ENCODE measurements at places on chromosomes 5 and 9.

- DNase-seq, result no peak
These were observed 111.3 kb downstream of the LPAR1 start for GRCh38 chr9:110926828-110927487.

GRCh38 chr5:19322716-19323485 lies 665.1 kb downstream of the CDH18 start:
- DNase-seq, result no peak

- DNase-seq, result peak; percentile 18
These were observed 18.3 kb upstream of the MLLT3 start for GRCh38 chr9:20640331-20641187.

DNA sequence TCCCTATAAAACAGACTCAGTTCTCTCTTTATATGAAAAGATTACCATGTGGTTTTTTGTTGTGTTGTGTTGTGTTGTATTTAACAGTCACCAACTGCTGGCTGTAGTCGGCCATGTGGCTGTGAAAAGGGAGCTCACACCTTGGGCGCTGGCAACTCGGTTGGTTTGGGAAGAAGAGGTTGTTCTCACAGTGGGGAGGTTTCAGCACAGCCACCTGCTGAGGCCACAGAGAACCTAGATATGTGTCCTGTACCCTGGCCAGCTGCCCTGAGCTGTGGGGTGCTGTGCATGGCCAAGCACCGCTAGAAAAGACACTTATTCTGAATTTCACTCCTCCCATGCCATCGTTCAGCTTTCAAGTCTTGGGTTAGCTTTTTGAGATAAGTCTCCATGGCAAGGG lies 58.8 kb downstream of the SYK start:
- DNase-seq, result no peak

DNA sequence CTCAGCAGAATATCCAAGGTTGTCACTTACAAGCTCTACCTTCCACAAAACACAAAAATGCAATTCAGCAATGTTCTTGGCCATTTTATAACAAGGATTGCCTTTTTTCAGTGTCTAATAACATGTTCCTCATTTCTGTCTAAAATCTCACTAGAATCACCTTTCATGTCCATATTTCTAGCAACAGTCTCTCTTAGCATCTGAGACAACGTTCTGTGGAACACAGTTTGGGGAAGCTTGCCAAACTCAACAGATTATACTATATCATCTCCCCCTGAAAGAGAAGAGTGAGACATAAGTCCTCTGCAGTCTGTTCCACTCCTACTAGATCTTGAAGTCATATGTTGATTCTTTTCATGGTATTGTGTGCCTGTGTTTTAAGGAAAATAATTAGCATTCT lies 70.7 kb downstream of the F2RL2 start:
- no peak for DNase-seq

GRCh38 chr5:85931220-85931619 lies 686.5 kb upstream of the COX7C start:
- no peak for DNase-seq

DNA sequence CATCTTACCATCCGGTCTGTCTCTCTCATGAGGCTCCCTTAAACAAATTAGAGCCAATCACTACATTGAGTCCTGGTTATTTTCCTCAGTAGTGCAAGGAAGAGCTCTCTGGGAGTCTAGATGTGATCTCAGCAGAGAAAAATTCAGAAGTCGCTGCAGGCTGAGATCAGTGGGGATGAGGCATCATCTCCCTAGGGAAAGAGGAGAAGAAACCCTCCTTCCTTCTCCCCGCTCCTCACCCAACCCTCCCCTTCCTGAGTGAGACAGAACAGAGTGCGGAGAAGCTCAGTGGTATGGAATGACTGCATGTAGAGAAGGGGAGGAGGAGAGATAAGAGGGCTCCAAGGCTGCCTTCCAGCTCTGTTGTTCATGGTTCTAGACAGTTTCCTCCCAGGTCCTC lies 80.5 kb downstream of the PAPPA start:
- DNase-seq, result no peak

- no peak for DNase-seq
These were observed 29.5 kb downstream of the MTAP start for GRCh38 chr9:21831841-21832509.

- DNase-seq, result no peak
These were observed 1217.0 kb upstream of the DMAC1 start for GRCh38 chr9:9016597-9016996.

DNA sequence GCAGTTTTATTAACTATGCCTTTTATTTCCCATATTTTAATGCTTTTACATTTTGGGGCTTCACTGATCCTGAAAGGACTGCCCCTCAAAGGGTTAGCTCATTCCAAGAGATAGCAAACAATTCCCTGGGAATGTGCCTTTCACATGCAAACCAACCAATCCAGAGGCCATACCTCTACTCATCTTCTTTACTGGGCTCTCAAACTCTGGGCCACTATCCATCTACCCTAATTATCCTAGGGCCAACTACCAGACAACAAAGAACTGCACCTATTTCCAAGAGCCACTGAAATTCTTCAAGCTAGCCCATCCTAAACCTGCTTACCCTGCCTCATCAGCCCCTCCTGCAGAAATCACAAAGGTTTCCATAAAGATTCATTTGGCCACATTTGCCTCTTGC lies 364.7 kb downstream of the CDH12 start:
- DNase-seq, result no peak

- DNase-seq, result peak; percentile 44
These were observed 28.1 kb downstream of the CPEB4 start for GRCh38 chr5:173916233-173916632.

DNA sequence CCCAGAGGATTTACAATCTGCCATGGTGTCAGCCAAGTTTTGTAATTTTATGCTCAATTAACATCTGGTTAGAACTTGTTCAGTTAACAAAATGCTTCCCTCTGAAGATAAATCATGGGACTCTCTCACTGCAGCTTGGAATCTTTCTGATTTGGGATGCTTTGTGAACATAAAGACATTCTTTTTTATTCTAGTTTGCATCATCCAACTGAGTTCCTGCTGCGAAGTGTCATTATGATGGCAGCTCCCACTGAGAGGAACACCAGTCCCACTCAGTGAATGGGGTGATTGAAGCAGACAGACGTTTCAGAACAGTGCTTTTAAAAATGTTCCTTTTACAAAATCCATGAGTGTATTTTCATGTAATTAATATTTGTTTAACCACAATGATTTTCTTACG lies 863.8 kb downstream of the TLE4 start:
- no peak for DNase-seq

- no peak for DNase-seq
These were observed 89.2 kb downstream of the PDE6A start for GRCh38 chr5:149855366-149855765.

- no peak for DNase-seq
These were observed 34.3 kb upstream of the ADRA1B start for GRCh38 chr5:159881967-159882366.

DNA sequence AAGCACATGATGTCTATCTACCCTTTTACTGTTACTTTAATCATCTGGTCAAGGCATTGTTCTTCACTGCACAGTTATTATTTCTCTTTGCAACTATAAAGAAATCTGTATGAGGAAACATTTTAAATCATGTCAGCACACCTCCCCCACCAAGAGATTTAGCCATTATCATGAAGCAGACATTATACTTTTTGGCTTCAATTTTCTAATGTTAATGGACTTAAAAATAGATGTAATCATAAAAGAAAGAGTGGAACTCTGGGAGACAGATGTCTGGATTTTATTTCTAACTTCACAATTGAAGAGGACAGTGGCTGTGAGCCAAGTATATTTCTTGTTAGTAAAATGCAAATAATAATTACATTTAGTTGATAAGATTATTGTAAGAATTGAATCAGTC lies 932.4 kb downstream of the TAF11L14 start:
- DNase-seq, result no peak

- no peak for DNase-seq
These were observed 140.8 kb downstream of the C9orf152 start for GRCh38 chr9:110066929-110067716.

DNA sequence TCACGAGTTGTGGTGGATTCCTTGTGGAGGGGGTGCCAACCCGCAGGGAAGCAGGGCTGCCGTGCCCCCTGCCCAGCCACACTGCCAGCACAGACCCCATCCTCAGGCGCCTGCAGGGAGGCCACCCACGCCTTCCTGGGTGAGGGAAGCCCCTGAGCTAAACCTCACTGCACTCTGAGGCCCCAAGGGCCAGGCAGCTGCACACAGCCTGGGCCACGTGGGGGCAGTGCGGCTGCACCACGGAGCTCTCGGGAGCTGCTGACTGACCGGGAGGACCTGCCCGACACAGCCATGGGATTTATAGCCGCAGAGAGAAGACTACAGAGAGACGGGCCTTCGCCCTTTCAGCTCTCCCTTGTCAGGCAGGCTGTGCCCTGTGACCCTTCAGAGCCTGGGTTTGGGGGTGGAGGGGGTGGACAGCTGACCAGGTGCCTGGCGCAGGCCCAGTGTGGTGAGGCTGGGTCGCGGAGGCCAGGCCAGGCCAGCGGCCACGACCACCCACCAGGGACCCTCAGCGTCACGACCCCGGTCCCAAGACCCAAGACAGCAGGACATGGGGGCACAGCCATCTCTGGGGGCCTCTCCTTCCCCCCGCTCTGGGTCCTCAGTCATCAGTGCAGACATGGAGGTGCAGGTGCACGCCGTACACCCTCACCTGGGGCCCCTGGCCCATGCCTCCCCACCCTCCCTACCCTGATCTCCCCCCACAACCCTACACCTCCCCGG lies 4.3 kb upstream of the AHRR start:
- DNase-seq, result no peak

DNA sequence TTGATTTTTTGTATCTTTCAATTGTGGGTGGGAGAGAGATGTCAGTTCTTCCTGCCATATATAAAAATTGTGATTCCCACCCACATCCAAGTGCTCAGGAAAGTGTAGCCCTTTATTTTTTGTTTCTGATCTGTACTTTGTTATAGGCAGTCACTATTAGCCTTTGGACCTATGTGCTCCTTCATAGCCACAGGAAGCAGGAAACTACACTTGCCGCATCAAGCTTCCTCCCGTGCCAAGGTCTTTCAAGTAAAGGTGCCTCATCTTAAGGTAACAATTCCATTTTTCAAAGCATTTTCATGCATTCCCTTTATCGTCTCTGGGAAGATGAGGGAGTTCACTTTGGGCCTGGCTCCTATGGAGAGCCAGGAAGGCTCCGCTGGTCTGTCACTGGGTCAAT lies 339.0 kb downstream of the DIRAS2 start:
- no peak for DNase-seq

DNA sequence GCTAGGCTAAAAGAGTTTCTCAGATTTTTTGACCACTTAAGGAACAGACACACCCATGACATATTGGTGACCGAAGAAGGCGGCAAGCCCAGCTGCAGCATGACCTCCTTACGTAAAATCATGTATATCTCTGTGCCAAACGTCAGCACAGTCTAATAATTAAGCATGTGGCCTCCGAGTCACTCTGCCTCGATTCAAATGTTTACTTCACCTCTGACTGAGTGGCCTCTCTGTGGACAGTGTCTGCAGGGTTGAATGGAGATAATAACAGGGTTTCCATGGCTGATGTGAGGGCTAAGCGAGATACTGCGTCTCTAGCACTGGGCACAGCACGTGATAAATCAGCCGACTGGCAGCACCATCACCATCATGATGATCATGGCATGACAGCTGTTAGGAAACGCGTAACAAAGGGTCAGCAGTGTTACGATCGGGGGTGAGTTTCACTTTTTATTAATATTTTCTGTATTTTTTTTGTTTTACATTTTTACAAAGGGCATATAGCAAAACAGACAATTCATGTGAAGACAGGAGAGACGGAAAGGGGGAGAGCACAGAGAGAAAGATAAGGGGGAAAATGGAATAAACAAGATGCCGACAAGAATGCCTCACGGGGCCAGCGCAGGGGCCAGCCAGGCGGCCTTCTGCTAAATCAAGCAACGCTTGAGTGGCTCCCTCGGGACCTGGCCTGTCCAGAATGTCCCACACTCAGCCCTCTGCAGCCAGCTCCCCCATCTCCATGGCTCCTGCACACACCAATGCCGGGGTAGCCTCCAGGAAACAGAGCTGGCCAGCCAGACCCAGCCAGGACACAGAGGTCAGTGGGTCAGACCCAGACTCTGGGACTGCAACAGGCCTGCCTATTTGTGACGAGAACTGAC lies 60.3 kb downstream of the ADAMTS2 start:
- DNase-seq, result no peak

- no peak for DNase-seq
These were observed 1646.1 kb upstream of the CDH6 start for GRCh38 chr5:29547236-29547865.

GRCh38 chr5:1914471-1914870 lies 31.7 kb upstream of the IRX4 start:
- DNase-seq, result no peak

- no peak for DNase-seq
These were observed 11.0 kb upstream of the HAPLN1 start for GRCh38 chr5:83731638-83732037.

DNA sequence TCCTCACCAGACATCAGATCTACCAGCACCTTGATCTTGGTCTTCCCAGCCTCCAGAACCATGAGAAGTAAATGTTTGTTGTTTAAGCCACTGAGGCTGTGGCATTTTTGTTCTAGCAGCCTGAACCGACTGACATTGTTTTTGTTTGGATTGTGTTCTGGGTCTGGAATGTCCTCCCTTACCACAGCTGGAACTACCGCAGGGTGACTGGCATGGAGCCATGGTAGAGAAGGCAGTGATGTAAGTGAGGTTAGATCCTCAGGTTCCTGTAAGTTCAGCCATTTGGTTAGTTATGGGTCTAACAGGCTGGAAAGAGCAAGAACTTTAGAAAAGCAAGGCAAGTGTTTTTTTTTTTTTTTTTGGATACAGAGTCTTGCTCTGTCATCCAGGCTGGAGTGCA lies 209.3 kb downstream of the DAB2IP start:
- no peak for DNase-seq

DNA sequence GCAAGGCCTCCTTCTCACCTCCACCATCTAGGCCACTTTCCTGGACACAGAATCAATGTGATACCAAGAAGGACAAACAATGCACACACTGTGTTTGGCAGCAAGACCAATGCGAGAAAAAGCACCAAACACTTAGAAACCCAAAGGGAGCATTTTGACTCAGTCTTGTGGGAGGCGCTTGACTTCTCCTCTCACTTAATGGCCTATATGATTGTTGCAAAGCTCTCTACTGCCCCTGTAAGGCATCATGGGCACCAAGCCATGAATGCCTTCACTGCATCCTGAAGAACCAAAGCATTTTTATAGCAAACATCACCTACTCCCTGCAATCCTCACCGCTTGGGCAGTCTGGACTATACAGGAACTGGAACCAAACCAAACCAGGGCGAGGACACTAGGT lies 57.5 kb downstream of the CDH6 start:
- no peak for DNase-seq

DNA sequence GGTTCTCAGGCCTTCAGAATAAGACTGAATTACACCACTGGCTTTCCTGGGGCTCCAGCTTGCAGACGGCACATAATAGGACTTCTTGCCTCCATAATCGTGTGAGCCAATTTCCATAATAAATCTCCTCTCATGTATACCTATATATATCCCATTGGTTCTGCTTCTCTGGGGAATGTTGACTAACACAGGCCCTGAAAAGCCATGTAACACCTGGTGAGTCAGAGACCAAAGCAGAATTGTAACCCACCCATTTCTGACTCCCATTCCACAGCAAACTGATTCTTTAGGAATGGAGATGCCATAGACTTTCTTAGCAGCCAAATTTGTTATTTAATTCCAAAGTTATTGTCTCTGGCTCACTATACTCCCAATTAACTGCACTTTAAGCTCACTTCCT lies 85.4 kb upstream of the AGXT2 start:
- DNase-seq, result no peak

- DNase-seq, result no peak
These were observed 5.0 kb upstream of the SET start for GRCh38 chr9:128684065-128684324.

Measured in hematopoietic multipotent progenitor cell treated with erythropoietin and hydrocortisone succinate and interleukin-3 and kit ligand, for 17 days (in vitro differentiated cells).